ENCODE measurements at places on chromosomes 11 and 22. TPM values are rescaled to one million over a fixed set of nuclear protein-coding genes. Genes with fewer than 3 reads are reported as not detected.
A peak's percentile ranks its signal among the peaks of the same experiment; 100 is the strongest.

DNA sequence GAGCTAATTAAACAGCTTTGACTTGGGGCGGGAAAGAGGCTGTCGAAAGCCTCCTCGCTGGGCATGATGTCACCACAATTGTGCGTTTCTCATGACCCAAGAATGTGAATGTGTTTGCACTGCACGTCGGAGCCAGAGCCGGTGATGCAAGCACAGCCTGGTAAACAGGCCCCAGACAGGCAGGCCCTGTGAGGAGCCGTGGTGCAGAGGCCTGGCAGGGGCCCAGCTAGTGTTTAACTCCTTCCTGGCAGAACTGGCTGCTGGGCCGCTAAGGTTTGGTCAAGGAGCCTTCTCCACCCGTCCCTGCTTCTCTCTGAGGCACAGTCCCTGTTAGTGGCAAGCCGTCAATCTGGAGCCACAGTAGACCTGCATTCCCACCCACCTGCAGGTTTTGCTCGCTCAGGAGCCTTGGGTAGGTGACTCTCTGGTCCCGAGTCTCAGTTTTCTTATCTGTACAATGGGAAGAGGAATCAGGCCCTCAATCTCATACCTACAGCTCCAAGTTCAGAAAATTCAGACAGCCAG lies 25.4 kb upstream of the SMTN start:
- peak; percentile 97 for DNase-seq

DNA sequence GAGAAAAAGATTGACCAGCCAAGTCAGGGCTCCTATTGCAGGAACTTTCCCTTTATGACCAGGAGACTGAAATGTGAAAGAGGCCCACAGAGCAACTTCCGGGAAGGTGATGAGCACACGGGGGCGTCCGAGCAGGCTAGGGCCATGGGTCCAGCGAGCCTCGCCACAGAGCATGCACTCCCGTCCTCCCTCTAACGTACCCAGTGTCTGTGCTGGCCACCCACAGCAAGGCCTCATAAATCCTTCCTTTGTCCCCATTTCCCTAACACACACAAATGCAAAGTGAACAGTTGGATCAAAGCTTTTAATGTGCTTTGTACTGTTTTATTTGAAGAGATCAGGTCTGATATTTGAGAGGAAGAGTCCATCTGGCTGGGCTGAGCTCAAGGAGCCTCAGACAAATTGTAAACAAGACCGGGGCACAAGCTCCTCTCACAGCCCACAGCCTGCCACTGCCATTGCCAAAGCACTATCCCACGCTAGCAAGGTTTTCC lies 44.3 kb downstream of the BLID start:
- DNase-seq = no peak

GRCh38 chr11:60161766-60162165 lies 21.1 kb downstream of the MS4A6A start:
- DNase-seq = no peak

PELI3 gene
- total RNA-seq = 18.0 TPM

APLNR gene
- total RNA-seq = not detected

CHID1 gene
- total RNA-seq = 66.1 TPM

TRIM48 gene
- total RNA-seq = not detected

MS4A6A gene
- not detected for total RNA-seq

Measured in PC-9 (cell line).